Endothelial cell of coronary artery (primary cell): ENCODE measurements at places on chromosomes 3 and 15. TPM values are rescaled to one million over a fixed set of nuclear protein-coding genes. Genes with fewer than 3 reads are reported as not detected.

Gene BCHE
- 0.09 and 1.1 TPM in 2 replicates for total RNA-seq

Gene TUBGCP4
- total RNA-seq = 9.8 and 12.1 TPM in 2 replicates

Gene ZMYND10
- total RNA-seq = 0.36 and 0.38 TPM in 2 replicates

Gene HSPBAP1
- 5.3 and 6.1 TPM in 2 replicates for total RNA-seq

Gene MASP1
- total RNA-seq = under 0.01 and 6.6 TPM in 2 replicates

Gene CHST2
- 12.2 and 19.6 TPM in 2 replicates for total RNA-seq

Gene GPR62
- under 0.01 and 0.09 TPM in 2 replicates for total RNA-seq

Gene ALPK3
- 10.2 and 25.2 TPM in 2 replicates for total RNA-seq

Gene CSPG5
- total RNA-seq = 0.45 and 0.47 TPM in 2 replicates

Gene INKA1
- total RNA-seq = 18.9 and 23.4 TPM in 2 replicates

Gene SERPINI2
- not detected in 2 replicates for total RNA-seq

Gene STAB1
- total RNA-seq = 218 and 278 TPM in 2 replicates

Gene CDHR4
- total RNA-seq = not detected in 2 replicates

Gene CACNA2D3
- not detected in 2 replicates for total RNA-seq

Gene CACNA2D2
- not detected in 2 replicates for total RNA-seq

Gene NPAP1
- not detected in 2 replicates for total RNA-seq

Gene GOLGA8O
- total RNA-seq = 0.09 and 0.19 TPM in 2 replicates

Gene TPRG1
- total RNA-seq = 0.19 and 0.27 TPM in 2 replicates

Gene OIP5
- 3.2 and 8.3 TPM in 2 replicates for total RNA-seq

Gene KLHL40
- not detected in 2 replicates for total RNA-seq
